Heart left ventricle (tissue), 16 donors: ENCODE measurements at places on chromosomes 7 and 10. TPM values are rescaled to one million over a fixed set of nuclear protein-coding genes. Genes with fewer than 3 reads are reported as not detected.

Gene CTAGE6
- total RNA-seq, result not detected

Gene SLC26A5
- not detected for total RNA-seq

GRCh38 chr10:101289541-101289940, 60.3 kb upstream of the LBX1 start:
- no peak overlapping the region for H3K4me3 ChIP-seq
- H3K27me3 ChIP-seq, result peaks cover 15% of the 10 kb centered on the region
- H3K4me1 ChIP-seq, result peaks cover 25% of the 10 kb centered on the region
- no peak overlapping the region for H3K27ac ChIP-seq

DNA sequence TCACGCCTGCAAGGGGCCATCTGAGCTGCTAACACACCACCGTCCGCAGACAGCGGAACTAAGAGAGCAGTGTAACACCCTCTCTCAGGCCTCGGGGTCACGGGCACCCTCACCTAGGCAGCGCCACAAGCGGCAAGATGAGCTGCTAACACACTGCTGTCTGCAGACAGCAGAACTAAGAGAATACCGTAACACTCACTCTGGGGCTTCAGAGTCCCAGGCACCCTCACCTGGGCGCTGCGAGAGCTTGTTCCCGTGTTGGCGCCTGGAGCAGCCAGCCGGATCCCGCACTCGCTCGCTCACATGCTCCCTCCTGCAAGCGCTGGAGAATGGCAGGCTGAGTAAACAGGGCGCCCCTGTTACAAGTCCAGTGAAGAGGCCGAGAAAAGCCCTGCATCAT, 160.2 kb downstream of the SRPK2 start:
- H3K4me3 ChIP-seq, result no peak overlapping the region
- H3K36me3 ChIP-seq, result no peaks in the 10 kb centered on the region
- no peaks in the 10 kb centered on the region for H3K27me3 ChIP-seq
- no peaks in the 10 kb centered on the region for H3K4me1 ChIP-seq
- no peak overlapping the region for H3K27ac ChIP-seq

Gene ZNF239
- total RNA-seq, result 2.4 TPM

DNA sequence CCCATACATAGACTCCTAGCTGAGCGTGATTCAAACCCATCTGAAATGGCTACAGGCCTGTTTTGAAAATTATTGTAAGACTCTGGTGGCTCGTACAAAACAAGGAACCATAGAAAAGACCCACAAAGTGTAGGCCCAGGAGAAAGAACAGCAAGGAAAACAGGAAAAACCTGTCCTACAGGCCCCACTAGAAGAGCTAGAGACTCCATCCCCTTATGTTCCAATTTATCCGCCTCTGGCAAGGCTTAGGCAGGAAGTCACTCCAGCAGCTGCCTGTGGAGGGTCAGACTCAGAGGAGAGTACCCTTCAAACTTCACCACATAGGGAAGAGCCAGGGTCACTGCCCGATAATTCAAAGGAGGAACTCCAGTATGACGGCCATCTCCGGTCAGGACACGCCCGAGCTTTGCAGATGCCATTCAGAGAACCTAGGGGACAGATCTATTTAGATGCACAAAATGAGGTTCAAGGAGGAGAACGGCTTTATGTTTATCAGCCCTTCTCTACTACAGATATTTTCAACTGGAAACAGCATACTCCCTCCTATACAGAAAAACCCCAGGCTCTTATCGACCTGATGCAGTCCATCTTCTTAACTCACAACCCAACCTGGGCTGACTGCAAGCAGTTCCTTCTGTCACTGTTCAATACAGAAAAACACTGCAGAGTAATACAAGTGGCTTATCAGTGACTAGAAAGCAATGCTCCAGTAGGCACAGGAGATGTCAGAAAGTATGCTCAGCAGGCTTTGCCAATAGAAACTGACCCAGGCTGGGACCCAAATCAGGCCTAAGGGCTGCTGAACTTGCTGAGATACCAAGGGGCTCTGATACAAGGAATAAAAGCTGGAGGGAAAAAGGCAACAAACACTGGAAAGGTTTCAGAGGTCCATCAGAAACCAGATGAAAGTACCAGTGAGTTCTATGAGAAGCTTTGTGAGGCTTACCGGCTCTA, 8.6 kb upstream of the ZNF33B start:
- H3K27me3 ChIP-seq, result no peaks in the 10 kb centered on the region
- no peaks in the 10 kb centered on the region for H3K4me1 ChIP-seq
- no peak overlapping the region for H3K4me3 ChIP-seq
